ENCODE measurements at places on chromosomes 16 and 17.

DNA sequence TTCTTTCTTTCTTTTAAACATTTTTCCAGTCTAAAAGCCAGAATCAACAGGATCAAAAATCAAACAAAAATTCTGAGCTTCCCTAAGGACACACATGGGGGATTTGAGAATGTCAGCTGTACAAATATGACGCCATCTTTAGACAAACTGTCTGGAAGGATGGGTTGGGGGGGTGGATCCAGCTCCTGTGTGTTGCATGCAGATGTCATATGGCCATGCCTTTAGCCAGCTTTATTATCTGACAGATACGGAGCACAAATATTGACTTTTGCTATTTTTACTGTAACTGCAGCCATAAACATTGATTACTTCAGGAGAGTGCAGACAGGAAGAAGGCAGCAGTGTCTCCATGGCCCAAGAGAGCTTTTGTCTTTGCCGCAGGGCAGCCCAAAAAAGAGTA lies 279.4 kb upstream of the ELAC2 start:
- DNase-seq = no peak
- no peaks in the 10 kb centered on the region for H3K36me3 ChIP-seq
- no peak overlapping the region for H3K27ac ChIP-seq
- no peaks in the 10 kb centered on the region for H3K4me1 ChIP-seq
- H3K4me3 ChIP-seq = no peak overlapping the region

DNA sequence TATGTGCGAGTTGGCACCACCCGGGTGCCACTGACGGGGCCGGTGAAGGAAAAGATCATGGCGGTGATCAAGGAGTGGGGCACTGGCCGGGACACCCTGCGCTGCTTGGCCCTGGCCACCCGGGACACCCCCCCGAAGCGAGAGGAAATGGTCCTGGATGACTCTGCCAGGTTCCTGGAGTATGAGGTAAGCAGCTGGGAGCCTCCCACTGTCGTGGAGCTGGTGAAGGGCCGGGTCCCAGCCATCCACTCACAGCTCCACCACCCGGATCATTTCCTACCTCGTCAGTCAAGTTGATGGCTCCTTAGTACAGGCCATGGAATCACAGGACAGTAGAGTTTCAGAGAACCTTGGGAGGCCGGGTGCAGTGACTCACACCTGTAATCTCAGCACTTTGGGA lies 20.0 kb downstream of the ATP2A1 start:
- H3K27ac ChIP-seq = no peak overlapping the region
- H3K27me3 ChIP-seq = no peaks in the 10 kb centered on the region
- no peak for DNase-seq

DNA sequence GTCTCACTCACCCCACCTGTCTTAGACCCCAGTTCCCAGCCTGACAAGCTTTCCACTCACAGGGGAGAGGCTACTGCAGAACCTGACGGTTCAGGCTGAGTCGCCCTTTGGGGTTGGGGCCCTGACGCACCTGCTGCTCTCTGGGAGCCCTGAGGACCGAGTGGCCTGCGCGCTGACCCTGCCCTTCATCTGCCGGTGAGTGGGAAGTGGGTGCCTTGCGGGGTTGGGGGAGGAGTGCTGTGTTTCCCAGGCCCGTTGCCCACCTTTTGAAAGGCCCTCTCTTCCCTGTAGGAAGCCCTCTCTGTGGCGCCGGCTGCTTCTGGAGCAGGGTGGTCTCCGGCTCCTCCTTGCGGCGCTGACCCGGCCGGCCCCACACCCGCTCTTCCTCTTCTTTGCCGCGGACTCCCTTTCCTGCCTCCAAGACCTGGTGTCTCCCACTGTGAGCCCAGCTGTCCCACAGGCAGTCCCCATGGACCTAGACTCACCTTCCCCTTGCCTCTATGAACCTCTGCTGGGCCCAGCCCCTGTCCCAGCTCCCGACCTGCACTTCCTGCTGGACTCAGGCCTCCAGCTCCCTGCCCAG lies 6.1 kb upstream of the TGFB1I1 start:
- DNase-seq = no peak
- H3K36me3 ChIP-seq = peaks cover 14% of the 10 kb centered on the region
- H3K4me3 ChIP-seq = no peak overlapping the region
- H3K27me3 ChIP-seq = peaks cover 3% of the 10 kb centered on the region

DNA sequence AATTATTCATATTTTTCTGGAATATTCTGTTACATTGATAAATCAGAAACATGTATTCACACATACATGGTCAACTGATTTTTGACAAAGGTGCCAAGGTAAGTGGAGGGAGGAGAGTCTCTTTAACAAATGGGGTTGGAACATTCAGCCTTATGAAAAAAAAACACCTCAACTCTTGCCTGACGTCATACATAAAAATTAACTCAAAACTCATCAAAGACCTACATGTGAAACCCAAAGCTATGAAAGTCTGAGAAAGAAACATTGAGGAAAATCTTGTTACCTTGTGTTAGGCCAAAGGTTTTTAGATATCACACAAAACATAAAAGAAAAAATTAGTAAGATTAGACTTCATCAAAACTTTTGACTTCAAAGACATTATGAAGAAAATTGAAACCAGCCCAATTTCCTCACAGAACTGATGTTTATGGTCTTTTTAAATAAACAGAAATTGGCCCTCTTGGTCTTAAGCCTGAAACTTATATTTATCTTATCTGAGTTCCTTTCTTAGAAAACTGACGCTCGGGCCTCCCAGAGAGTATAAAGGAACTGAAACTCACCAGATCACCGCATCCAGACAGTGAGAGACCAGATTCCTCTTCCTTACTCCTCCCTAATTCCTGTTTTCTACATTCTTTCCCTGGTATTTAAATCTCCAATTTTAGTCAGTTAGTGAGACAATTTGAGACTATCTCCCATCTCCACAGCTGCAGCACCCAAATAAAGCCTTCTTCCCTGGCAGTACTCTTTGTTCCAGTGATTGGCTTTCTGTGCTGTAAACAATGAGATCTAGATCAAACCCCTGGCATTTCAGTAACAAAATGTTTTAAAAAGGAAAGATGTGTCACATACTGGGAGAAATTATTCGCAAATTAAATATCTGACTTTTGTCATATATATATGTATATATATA lies 4.0 kb downstream of the HYDIN start:
- no peaks in the 10 kb centered on the region for H3K4me1 ChIP-seq
- H3K4me3 ChIP-seq = no peak overlapping the region
- H3K27me3 ChIP-seq = peaks cover 18% of the 10 kb centered on the region
- no peaks in the 10 kb centered on the region for H3K36me3 ChIP-seq
- no peak overlapping the region for H3K27ac ChIP-seq
- DNase-seq = no peak

GRCh38 chr17:27384726-27385125 lies 71.5 kb upstream of the KSR1 start:
- no peak overlapping the region for H3K27ac ChIP-seq
- H3K27me3 ChIP-seq = peaks cover 10% of the 10 kb centered on the region
- no peaks in the 10 kb centered on the region for H3K36me3 ChIP-seq
- DNase-seq = no peak

All from activated CD4-positive, alpha-beta T cell treated with anti-CD3 and anti-CD28 coated beads, Interleukin-2, amount 10 ng/mL, durations not matched to agents 7 days and 5 days (primary cell).